ENCODE measurements at places on chromosomes 11 and 22. TPM values are rescaled to one million over a fixed set of nuclear protein-coding genes. Genes with fewer than 3 reads are reported as not detected.

Gene TTC38
- total RNA-seq, result 36.0 TPM

Gene AMBRA1
- total RNA-seq, result 18.8 TPM

Gene MMP12
- total RNA-seq, result not detected

Gene KCTD14
- total RNA-seq, result 0.54 TPM

Gene APOL1
- 17.5 TPM for total RNA-seq
